ENCODE measurements at places on chromosomes 1 and 21.

DNA sequence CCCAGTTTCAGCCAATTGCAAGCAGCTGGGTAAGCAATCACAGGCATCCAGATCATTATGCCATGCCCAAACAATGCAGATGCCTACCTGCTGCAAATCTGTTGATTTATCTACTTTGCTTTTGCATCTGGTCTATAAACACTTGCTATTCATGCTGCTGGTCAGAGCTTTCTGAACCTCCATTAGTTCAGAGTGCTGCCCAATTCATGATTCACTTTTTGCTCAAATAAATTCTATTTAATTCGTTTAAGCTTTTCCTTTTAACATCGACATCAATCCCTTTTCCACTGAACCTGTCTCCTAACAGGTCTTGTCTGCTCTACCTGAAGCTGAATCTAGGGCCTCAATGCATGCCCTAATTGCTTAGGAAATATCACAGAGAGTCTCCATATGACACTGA is 99.4 kb upstream of the C1orf87 start:
- DNase-seq: no peak

DNA sequence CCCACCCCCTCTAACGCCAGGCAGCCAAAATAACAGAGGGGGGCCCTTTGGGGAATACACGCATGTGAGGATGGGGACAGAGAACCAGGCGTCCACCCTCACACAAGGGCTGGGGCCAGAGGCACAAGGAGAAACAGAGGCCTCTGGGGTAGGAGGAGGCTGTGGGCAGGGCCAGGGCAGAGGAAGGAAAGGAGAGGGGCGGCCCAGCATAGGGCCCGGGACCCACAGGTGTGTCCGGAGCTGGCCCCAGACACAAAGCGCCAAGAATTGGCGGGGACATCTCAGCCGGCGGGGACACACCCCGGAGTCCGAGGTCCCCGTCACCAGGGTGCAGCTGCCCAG is 6.7 kb downstream of the PLEKHG5 start:
- no peak for DNase-seq

DNA sequence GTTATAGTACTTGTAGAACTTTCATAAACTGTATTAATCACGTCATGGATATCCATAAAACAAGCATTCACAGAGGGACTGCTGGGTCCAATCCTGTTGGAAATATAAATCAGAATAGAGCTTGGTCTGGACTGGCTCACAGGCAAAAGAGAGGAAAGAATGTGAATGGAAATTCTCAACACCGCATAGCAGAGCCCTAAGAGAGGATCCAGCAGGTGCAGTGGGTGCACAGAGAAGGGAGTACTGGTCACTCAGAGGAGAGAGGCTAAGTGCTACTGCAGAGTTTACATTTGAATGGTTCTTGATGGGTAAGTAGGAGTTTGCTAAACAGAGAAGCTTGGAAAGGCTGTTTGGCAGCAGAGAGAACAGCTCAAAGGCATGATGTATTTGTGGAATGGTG is 231.7 kb downstream of the PAPPA2 start:
- DNase-seq: no peak

GRCh38 chr1:197998110-197998509 is 80.9 kb downstream of the LHX9 start:
- no peak for DNase-seq

- no peak for DNase-seq
These were observed at the start of the genes PLA2G2C and UBXN10 for GRCh38 chr1:20185834-20186782. Gene PLA2G2C (minus strand): TSS chr1:20186518. CDS start chr1:20177363, 9,155 bp downstream. Gene UBXN10 (plus strand): TSS chr1:20186096. CDS start chr1:20190562, 4,466 bp downstream.

DNA sequence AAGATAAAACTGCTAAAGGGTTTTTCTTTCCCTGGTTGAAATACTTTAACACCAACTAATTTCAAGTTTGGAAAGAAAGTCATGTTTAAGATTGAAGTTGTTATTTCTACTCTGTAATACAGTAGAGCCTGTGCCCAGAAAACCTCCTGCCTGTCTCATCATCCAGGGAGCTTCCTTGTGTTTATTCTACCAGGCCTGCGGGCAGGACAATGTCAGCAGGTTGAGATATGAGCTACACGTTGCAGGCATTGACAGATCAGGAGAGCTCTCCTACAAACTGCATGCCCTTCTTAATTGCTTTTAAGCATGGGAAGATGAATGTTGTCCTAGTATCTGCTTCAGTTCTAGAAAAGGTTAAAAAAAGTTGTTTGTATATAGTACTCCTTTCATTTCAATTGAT is 43.1 kb upstream of the CTBS start:
- no peak for DNase-seq
